ENCODE measurements at places on chromosomes 3 and 15.

DNA sequence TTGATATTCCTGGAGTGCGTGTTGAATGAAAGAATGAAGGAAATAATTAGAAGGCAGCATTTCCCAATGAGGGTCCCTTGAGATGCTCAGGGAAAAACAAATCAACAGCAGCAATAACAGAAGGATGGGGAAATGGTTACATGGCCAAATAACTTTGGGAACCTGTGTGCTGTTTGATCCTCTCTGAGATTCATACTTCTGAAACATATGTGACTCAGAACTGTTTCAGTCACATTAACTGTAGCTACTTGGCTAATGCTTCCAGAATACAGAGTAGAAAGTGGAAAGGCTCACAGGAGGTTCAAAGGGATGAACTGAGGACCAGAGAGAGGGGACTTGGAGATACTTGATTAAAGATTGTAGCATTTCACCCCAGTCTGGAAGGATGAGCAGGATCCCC is 258.2 kb downstream of the SLCO3A1 start:
- peak; percentile 47 for DNase-seq

GRCh38 chr3:142609136-142609535 is 12.9 kb downstream of the PLS1 start:
- DNase-seq: no peak

- DNase-seq: no peak
Observed at GRCh38 chr15:43199945-43200488, 14.8 kb downstream of the CCNDBP1 start.

- no peak for DNase-seq
Observed at GRCh38 chr3:187193181-187193580, 4.1 kb upstream of the RTP1 start.

GRCh38 chr3:191176038-191176785 is 22.8 kb upstream of the OSTN start:
- no peak for DNase-seq

- peak; percentile 37 for DNase-seq
Observed at GRCh38 chr15:68210821-68211655, 5.9 kb upstream of the CALML4 start.

- peak; percentile 57 for DNase-seq
Observed at GRCh38 chr3:160401291-160402095, 2.0 kb downstream of the SMC4 start.

DNA sequence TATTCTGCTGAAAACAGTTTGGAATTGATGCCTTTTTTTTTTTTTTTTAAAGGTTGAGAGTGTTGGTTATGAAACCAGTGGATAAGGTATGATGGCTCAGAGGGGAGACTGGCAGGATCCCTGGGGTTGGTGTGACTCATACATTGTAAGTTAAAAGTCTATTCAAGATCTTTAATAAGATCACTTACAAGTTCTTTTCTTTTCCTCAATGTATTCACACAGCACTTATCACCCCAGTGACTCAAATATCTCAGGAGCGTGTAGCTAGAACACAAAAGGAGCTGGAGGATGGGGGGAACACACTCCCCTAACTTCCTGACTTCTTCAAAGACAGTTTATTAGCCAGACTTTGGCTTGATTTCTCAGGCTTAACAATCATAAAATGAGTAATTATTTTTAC is 285.3 kb downstream of the SV2B start:
- DNase-seq: no peak

- DNase-seq: no peak
Observed at GRCh38 chr15:66864871-66865281, 162.8 kb downstream of the SMAD6 start.

DNA sequence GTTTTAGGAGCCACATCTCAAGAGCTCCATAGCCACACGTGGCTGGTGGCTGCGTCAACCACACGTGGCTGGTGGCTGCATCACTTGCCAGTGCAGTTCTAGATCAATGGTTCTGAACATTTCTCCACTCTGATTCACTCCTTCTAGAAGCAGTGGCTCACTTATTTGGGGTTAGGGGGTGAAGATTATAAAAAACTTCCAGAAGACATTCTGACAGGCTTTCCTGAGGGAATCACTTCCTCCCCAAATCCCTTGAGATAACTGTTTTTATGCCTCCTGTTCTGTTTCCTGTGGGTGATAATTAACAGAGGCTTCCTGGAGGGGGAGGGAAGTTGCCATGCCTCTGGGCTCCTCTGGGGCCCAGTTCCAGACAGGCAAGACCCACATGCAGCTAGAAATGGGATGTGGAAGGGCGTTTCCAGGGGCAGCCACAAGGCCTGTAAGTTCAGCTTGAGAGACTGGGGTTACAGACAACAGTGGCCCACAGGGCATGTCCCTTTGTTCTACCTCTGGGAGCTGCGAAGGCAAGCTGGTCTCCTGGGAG is 23.6 kb downstream of the HEG1 start:
- no peak for DNase-seq

DNA sequence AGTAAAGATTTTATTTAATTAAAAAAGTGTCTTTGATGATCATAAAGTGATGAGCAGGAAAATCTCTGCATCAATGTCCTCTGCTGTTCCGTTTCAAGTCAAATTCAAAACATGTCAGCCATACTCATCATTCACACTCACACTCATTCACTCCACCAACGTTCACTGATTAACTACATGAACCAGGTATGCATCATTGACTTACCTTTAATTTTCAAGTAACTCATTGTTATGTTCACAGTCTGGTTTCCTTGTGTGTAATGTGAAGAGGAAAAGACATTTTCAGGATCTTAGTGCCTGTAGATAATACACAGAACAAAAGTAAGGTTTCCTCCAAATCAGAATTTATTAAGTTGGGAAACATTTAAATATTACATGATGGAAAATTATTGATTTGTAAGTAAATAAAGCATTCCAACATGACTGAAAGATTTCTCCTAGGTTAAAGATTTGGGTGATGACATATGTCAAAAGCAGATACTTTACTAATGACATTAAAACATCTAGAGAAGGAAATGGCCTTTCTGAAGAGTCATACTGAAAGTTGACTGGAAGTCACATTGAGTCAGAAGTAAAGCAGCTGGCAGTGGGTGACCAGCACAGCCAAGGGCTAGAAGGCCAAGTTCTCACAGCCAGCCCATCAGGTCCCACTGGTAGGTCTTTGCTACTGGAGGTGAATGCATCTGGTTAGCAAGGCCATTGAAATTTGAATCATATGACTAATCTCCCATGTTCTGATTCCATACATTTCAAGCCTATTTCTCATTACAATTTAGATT is 251.9 kb downstream of the CDIN1 start:
- no peak for DNase-seq

DNA sequence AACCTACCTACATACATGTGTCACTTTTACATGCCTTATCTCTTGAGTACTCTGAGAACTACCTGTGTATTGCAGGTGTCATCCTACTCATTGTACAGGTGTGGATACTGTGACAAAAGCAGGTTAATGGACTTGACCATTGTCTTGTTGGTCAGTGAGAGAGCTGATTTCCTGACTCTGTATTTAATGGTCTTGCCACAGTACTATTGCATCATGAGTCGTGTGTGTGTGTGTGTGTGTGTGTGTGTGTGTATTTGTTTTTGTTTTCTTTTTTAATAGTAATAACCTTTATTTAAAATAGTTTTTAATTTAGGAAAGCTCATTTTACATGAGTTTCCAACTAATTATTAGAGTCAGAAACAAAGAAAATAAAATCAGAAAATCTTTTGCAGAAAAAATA is 7.7 kb downstream of the SELENOT start:
- DNase-seq: peak; percentile 43

DNA sequence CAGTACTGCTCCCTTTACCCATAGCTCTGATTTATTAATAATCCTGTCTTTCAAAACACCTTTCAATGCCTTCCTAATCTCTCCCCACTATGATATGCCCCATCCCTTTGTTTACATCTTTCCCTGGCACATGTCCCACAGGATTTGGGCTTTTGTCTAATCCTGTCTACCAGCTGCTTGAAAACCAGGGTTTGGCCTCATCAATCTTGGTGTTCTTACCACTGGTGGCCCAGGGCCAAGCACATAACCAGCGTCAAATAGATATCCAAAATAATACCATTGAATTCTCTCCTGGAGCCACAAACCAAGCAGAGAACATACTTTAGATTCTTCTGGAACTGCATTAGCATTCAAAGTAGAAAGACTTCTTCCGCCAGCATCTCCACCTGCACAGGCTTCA is 104.8 kb upstream of the PPP2R3A start:
- DNase-seq: no peak

GRCh38 chr15:68868296-68868695 is 47.6 kb upstream of the ANP32A start:
- DNase-seq: no peak

- DNase-seq: no peak
Observed at GRCh38 chr3:49530701-49531100, 23.6 kb upstream of the BSN start.

GRCh38 chr3:32816439-32817256 is 1.1 kb upstream of the TRIM71 start:
- DNase-seq: no peak

GRCh38 chr3:144312702-144313101 is 341.1 kb downstream of the DIPK2A start:
- DNase-seq: no peak

DNA sequence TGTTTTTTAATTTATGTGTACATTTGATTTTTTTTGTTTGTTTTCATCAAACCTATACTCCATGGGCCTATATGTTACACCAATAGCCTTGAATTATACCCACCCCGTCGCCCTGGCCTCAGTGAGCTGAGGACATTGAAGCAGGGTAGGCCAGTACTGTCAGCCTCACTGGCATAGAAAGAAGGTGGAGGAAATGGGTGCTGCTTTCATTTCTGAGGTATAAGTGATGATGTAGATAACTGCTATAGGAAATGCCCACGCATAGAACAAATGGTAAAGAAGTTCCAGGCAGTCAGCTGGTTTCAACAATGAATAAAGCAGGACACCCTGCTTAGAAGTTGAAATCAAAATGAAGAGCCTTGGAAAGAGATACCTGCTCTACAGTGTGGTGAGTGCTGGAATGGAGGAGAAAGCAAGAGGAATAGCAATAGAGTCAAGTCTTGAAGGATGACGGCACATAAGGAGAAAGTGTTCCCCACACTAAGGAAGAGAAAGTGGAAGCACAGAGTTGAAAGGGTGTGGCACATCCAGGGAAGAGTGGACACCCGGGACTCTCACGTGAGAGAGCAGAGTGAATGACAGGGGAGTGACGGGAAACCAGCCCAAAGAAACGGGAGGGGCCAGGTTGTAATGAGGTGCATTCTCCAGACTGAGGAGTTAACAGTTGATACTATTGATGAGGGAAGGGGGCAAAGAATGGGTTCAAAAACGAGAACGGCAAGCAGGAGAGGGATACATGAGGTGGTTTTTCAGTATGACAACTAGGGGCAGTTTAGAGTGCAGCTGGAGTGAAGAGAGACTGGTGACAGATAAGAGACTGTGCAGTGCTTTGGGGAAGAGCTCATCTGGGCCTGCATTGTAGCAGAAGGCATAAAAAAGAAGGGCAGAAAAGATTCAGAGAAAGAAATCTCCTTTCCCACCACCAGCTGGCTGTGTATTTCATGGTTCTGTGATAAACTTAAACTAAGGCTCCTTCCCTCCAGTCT is 70.5 kb downstream of the KLHL25 start:
- DNase-seq: no peak

- DNase-seq: no peak
Observed at GRCh38 chr15:60760646-60761504, 281.9 kb upstream of the ICE2 start.

- DNase-seq: peak; percentile 69
Observed at GRCh38 chr3:188687389-188687788, 484.4 kb upstream of the TPRG1 start.

- no peak for DNase-seq
Observed at GRCh38 chr15:42159381-42160015, 3.1 kb upstream of the PLA2G4F start.

GRCh38 chr3:43783987-43784639 is 93.4 kb downstream of the ABHD5 start:
- DNase-seq: no peak

DNA sequence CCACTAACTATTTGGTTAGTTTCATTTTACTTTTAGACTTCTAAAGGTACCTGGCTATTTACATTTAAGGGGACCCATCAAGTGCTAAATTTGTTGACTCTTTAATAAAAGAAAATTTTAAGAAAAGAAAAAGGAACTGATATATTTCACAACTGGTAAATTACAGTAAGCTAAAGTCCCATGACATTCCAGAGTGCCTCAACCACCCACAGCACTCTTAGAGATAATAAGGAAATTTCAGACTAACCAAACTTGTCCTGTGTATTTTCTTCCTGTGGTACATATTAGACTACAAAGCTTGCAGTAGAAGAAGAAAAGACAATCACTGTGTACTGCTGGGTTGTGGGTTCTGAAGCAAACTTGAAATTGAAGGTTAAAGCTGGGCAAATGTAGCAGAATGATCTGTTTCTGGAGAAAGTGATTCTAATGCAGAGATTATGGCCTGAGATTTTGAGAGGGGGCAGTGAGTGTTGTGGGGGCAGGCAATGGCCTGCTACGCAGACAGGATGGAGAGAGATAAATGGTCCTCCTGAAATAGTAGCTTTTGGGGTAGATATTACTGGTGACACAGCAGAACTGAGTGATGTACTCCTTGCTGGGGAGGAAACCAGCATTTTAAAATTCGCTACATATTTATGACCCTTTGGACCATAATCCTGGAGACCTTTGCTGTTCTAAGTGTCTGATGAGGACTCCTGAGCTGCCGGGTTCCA is 24.5 kb upstream of the MFSD1 start:
- DNase-seq: no peak

DNA sequence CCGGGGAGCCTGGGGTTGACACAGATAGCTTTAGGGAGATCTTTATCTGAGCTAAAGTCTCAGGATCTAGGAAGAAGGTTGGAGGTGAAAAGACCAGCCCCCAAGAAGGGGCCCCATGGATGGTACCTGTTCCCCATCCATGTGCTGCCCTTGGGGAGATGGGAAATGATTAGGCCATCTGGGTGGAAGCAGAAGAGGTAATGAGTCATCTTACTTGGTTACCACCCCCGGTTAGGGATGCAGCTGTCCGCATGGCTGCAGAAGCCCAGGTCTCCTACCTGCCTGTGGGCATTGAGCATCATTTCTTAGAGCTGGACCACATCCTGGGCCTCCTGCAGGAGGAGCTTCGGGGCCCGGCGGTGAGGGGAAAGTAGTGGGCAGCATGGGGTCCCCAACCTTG is 3.1 kb upstream of the CPLX3 start:
- no peak for DNase-seq

- DNase-seq: no peak
Observed at GRCh38 chr3:60079076-60079475, 1029.3 kb upstream of the CFAP20DC start.

GRCh38 chr3:187783098-187783497 is 37.8 kb upstream of the BCL6 start:
- peak; percentile 82 for DNase-seq

- no peak for DNase-seq
Observed at GRCh38 chr3:181174676-181175233, 185.2 kb upstream of the DNAJC19 start.

DNA sequence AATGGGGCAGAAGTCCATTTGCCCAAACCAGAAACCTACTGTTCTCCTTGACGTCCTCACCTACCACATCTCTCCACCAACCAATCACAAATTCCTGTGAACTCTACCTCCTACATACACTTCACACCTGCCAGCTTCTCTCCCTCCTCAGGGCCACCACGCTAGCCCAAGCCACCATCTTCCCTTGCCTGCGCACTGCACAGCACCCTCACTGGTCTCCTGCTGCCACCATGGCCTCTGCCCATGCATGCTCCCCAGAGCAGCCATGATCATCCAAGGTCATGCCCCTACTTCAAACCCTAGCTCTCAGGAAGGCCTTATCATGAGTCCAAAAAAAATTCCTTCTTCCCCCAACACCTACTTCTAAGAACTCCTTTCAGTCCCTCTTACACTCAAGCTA is 1.1 kb upstream of the EPHB3 start:
- no peak for DNase-seq

All from fibroblast of gingiva (primary cell).